Mucosa of descending colon (tissue), 3 donors: ENCODE measurements at places on chromosomes 1 and 21. TPM values are rescaled to one million over a fixed set of nuclear protein-coding genes. Genes with fewer than 3 reads are reported as not detected.

Gene FOXO6
- total RNA-seq, result 0.72 TPM

DNA sequence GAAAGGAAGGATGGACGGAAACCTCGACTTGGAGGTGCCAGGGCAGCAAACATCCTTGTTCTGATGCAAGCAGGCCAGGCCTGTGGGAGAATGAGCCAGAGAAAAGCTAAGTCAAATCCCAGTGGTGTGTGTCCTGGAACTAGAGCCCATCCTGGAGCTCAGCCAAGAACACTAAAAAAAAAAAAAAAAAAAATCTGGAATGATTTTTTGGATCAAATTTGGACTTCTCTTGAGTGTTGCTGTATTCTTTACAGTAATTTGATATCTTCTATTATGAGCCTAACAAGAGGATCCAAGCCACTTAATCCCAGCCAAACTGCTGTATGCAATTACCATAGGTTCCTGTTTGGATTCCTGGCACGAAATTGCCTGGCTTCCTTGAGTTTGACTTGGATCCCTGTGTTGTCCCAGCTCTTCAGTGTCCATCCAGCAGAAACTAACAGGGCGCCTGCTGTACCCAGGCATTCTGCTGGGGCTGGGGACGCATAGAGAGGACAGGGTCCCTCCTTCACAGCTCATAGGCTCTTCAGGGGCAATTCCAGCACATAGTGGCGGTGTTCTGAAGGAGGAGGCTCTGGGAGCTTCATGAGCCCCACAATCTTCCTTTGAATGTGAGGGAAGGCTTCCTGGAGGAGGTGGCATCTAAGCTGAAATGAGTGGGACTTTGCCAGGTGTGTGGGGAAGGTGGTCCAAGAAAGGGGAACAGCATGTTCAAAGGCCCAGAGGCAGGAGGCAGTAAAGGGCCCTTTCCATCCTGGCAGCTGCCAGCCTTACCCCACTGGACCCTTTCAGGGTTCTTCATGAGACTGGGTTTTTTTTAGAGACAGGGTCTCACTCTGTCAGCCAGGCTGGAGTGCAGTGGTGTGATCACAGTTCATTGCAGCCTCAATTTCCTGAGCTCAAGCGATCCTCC lies 24.7 kb downstream of the EPHX1 start:
- peak; percentile 53 for DNase-seq

Gene HSPA6
- total RNA-seq, result 1.8 TPM

GRCh38 chr1:68570871-68571270 lies 74.0 kb upstream of the DEPDC1 start:
- no peak for DNase-seq

GRCh38 chr1:89104147-89104546 lies 21.8 kb downstream of the GBP2 start:
- DNase-seq, result no peak

- no peak for DNase-seq
Measured at GRCh38 chr21:40595806-40596205, 251.2 kb downstream of the DSCAM start.

Gene IL12RB2
- 0.55 TPM for total RNA-seq

Gene SLC44A5
- 1.6 TPM for total RNA-seq

GRCh38 chr1:10601342-10602070 lies 126.8 kb downstream of the PEX14 start:
- no peak for DNase-seq

Gene ZBTB18
- 25.2 TPM for total RNA-seq

DNA sequence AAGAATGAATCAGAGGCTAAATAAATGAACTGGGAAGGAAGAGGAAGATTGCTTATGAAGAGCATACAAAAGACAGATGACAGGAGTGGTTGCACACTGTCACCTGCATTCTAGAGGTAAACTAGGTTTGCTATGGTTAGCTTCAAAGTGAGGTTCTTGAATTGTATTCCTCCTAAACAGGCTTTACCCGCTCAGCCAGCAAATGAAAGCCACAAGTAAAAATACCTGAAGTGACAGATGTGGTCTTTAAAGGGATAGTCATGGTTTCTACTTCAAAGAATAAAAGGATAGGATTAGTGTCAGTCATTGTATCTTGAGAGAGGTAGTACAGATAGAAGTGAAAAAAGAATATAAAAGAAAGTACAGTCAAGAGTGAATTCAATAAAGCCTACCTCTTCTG lies 32.4 kb upstream of the PRDX6 start:
- no peak for DNase-seq

- DNase-seq, result no peak
Measured at GRCh38 chr1:44235808-44236207, 22.5 kb downstream of the DMAP1 start.

DNA sequence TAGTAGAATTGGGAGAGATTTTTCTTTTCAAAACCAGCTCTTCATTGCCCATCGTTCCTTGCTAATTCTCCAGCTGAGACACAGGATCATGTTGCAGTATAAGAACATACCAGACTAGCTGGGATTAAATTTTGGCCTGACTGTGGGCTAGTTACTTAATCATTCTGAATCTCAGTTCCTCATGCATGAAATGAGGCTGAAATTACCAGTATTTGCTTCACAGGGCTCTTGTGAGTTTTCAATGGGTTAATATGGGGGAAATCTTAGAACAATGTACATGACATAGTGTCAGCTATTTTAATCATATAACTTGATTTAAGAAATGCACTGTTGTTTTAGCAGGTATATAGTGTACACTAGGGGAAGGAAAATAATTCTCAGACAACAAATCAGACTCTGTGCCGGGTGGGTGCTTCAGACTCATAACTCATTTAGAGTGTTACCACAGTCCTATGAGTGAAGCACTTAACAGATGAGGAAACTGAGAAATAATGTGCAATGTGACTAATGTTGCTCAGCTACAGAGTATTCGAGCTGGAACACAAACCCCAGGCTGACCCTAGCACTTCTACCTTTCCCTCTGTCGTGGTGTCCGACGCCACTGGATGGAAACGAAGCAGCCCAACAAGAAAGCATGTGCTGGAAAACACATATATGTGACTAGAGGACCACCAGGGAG lies 137.6 kb upstream of the SGIP1 start:
- no peak for DNase-seq

Gene FAM78B
- 1.3 TPM for total RNA-seq

DNA sequence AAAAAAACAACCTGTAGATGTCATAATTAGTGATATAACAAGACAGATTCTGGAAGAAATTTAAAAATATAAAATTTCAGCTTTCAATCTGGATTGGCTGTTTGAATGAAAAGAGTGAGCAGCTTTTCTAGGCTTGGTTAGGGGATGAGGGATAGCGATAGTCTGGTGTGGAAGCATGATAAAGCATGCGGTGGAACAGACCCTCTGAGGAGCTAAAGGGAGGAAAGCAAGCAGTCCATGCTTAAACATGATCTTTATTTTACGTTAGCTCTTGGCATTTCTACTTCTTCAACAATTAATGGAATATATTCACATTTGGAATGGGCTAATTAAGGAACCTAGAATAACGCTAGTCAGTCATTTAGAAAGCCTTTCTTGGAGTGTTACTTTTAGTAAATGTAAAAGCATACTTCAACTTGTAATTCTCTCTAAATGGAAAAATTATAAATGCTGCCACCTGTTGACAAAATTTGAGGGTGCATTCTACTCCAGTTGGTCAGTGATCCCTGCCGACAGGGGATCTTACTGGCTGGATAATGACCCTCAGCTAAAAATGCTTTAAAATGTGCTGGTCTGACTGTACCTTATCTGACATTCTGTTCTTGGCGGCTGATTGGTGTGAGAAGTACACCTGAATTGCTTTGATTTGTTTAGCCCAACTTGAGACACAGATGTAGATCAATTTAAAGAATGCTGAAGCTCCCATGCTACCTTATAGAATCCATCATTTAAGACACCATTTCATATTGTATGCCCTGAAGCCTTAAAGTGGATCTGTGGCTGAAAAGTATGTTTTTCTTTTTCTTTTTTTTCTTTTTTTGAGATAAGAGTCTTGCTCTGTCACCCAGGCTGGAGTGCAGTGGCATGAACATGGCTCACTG lies 61.2 kb downstream of the AK4 start:
- no peak for DNase-seq

DNA sequence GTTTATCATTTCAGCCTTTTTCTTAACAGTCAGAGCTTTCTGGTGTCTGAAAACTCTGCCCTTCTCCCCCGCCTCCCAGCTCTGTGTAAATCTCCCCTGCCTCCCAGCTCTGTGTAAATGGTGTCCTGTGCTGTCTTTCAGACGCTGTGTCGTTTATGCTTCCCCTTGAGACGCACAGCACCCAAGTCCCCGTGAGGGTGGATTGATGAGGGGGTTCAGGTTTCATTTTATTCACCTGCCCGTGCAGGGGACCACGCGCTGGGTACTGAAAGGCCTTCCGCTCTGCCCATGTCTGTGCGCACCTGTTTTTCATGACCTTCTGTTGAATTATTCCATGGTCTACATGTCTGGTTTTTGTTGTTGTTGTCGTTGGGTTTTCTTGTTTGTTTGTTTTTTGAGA lies 108.2 kb upstream of the COL6A1 start:
- no peak for DNase-seq

Gene CELA3A
- total RNA-seq, result not detected

GRCh38 chr1:150235294-150235851 lies 539 bp downstream of the ANP32E start:
- peak; percentile 64 for DNase-seq

- DNase-seq, result no peak
Measured at GRCh38 chr1:234990874-234991801, 137.5 kb downstream of the TOMM20 start.

DNA sequence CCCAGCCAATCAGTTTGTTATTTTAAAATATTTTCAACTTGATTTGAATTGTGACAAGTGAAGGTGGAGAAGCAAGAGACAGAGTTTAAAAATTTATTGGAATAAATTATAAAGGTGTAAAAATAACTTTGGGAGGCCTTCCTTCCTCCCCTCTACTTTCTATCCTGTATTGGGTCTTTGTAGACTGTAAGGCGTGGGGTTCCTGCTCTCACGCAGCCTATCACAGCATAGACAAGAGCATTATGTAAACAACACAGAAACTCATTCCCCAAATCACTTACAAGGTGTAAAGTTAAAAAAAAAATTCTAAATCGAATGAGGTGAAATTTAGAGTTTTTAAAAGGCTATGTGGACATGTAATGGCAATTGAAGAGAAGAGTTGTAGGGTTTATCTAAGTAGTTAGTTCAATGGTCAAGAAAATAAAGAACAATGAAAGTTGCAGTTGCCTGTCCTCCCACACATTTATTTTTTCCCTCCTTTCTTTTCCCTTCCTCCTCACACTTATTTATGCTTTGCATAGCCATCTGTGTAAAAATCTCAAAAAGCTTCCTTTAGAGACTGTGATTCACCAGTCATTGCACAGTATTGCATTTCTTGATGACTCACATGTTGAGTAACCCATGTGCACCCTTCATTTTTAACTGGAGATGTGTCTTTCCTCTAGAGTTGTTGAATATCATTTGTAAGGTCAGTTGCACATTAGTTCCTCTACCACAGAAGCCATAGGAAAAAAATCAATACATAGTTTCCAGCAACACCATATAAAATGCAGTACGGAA lies 242.2 kb downstream of the PTPRC start:
- no peak for DNase-seq

DNA sequence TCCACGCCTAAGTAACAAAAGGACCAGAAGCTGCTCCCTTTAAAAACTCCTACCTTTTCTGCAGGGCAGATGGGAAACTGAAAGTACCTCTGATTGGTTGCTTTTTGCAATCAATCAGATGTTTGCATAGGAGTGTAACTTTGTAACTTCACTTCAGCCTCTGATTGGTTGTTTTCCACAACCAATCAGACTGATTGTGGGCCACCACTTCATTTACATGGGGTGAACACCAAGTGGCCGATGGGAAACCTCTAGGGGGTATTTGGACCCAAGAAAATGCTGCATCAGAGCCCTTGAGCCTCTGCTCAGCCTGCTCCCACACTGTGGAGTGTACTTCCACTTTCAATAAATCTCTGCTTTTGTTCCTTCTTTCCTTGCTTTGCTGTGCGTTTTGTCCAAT lies 32.8 kb upstream of the CD1D start:
- DNase-seq, result no peak

- DNase-seq, result no peak
Measured at GRCh38 chr1:201742955-201743805, 85.8 kb upstream of the IPO9 start.

DNA sequence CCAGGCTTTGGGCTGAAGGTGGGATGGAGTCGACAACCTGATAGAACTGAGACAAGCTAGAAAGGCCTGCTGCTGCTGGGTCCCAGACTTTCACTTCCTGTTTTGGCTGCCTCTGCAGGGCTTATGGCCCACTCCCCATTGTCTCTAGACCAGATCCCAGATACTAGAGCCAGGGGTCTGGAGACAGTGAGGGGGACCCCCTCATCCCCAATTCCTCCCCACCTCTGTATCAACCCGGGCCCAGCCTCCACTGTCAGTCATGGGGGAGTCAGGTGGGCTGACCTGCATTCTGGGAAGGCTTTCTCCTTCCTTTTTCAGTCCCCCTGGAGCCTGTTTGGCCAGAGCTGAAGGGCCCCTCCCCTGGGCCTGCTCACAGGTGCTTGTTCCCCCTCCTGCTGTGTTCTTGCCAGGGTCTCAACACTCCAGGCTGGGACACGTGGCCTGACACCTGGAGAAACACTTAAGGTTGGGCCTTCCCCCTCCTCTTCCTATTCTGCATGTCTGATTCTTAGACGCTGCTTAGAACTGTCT lies 18.0 kb upstream of the ETV3L start:
- DNase-seq, result no peak

- DNase-seq, result no peak
Measured at GRCh38 chr1:209391792-209392191, 191.7 kb upstream of the CAMK1G start.

- DNase-seq, result no peak
Measured at GRCh38 chr1:55117941-55118340, 78.6 kb downstream of the PCSK9 start.

Gene CLDN14
- total RNA-seq, result not detected

Gene PODN
- 69.2 TPM for total RNA-seq

- peak; percentile 40 for DNase-seq
Measured at GRCh38 chr21:42089093-42089631, 18.0 kb downstream of the UMODL1 start.

Gene ATP1A4
- total RNA-seq, result not detected

Gene NBPF4
- 0.53 TPM for total RNA-seq

Gene PGLYRP4
- not detected for total RNA-seq

DNA sequence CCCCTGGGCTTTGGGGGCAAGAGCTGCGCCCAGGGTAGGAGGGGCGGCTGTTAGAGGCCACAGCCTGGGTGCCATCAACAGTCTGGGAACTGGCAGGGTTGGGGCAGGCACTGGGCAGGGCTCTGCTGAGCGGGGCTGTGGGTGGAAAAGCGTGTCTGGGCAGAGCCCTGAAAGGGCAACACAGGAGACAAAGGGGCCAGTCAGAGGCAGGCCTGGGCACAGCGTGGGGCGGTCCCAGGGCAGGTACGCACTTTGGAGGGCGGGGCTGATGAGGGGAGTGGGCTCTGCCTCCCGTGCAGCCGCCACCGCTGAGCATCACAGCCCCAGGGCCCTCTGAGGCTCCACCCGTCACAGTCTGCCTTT lies 13.9 kb downstream of the CELSR2 start:
- no peak for DNase-seq

Gene LGR6
- 0.66 TPM for total RNA-seq

Gene SLFNL1
- total RNA-seq, result 0.41 TPM

GRCh38 chr1:27536010-27536757 lies 46.2 kb upstream of the WASF2 start:
- DNase-seq, result no peak

Gene ZFP69B
- 2.1 TPM for total RNA-seq

GRCh38 chr1:117512728-117513321 lies 93.0 kb upstream of the TENT5C start:
- no peak for DNase-seq

GRCh38 chr1:111756124-111756513 lies 418 bp downstream of the DDX20 start:
- DNase-seq, result no peak
